ENCODE measurements at places on chromosomes 1 and 21.
A peak's percentile ranks its signal among the peaks of the same experiment; 100 is the strongest.

GRCh38 chr1:180343921-180344769 is 114.1 kb downstream of the LHX4 start:
- peak; percentile 99 for DNase-seq

GRCh38 chr1:228059634-228060457 is 22.7 kb upstream of the ARF1 start:
- peak; percentile 87 for DNase-seq

GRCh38 chr1:5009376-5010065 is 355.1 kb downstream of the AJAP1 start:
- no peak for DNase-seq

GRCh38 chr1:232853994-232854797 is 49.0 kb downstream of the MAP10 start:
- no peak for DNase-seq

DNA sequence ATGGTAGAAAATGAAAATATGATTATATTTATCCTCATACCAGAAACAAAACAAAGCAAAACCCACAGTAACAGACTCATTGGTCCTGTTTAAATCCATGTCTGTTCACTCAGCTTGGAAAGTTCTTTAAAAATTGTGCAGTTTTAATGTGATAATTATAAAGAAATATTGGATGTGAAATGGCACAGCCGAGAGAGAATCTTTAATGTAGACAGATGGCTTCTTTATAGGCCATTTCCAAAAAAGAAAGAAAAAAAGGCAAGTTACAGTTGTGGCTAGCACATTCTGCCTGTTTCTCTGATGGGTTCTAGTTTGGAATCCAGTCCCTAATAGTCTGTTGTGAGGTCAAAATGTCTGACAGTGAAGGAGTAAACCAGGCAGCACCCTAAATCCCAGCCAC is 62.0 kb downstream of the SH3BGR start:
- no peak for DNase-seq

DNA sequence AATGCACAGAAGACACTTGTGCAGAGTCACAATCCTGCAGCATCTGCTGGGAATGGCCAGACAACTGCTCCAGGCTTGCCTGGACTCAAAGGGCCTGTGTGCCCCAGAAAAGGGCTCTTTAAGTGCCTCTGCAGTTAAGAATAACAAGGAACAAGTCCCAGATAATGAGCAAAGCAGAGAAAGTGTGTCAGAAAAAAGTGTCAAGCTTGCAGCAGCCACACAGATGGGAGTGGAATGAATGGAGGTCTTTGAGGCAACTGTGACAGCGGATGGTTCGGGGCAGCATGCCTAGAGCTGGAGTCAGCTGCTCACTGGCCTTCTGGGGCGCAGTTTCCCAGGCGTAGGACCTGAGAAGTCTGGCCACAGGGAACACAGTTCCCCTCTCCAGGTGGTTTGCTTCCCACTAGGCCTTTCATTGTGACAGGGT is 5.1 kb downstream of the PARP1 start:
- no peak for DNase-seq

- DNase-seq = no peak
Observed at GRCh38 chr1:84995484-84996334, 1.2 kb downstream of the MCOLN2 start.

DNA sequence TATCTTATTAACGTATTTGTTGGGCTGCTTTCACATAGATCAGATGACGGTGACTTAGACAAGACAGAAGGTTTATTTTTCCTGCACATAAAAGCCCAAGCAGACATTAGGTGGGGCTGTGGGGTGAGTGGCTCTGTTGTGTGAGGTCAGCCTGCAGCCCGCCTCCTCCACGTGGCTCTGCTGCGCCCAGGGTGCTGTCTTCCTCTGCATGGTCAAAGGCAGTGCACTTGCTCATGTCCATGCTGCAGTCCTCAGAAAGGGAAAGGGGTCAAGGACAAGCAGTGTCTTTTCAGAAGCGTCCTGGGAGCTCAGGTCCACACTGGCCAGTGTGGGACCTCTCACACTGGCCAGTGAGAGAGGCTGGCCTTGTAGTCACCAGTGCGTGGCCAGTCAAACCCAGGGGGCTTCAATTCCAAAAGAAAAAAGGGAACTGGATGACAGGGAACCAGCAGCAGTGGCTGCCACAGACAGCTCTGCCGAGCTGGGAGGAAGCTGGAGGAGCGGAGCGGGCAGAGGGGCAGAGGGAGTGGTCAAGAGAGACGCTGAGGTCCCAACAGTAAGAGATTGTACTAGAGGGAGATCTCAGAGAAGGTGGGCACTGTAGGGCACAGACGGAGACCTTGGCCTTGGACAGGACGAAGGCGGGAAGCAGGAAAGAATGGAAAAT is 35.9 kb upstream of the SLC45A1 start:
- no peak for DNase-seq

DNA sequence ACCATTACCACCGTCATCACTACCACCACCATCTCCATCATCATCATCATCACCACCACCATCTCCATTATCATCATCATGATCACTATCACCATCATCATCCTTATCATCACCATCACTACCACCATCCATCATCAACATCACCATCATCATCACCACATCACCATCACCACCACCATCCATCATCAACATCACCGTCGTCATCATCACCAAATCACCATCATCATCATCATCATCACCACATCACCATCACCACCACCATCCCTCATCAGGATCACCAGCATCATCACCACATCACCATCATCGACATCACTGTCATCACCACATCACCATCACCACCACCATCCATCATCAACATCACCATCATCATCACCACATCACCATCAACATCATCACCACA is 203.0 kb upstream of the VAMP3 start:
- DNase-seq = no peak

DNA sequence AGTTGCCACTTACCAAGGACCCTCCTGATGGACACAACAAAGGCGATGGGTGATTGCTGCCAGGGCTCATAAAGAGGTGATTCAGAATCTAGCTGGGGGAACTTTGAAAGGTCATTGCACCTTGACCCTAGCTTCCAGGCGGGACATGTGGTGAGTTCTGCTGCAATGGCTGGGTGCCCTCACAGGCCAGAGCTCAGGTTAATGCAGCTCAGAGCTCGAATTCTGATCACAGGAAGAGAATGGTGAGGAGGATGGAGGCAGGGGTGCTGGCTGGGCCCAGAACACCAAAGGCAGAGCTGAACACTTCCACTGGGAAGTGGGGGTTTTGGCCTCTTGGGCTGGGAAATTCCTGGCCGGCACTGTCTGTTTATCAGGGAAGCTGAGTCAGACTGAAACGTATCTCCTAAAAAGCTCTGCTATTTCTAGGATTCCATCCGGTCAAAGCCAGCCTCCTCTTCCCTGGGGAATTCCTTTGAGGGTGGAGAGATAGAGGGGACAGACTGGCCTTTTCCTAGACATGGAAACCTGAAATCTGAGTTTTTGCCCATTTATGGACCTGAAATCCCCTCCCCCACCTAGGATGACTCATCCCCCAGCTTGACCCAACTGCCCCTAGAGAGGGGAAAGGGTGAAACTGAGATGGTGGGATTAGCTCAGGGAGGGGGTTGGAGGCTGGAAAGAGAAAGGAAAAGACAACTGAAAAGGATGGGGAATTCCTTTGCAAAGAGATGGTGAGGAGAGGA is 27.2 kb downstream of the NUAK2 start:
- DNase-seq = no peak

DNA sequence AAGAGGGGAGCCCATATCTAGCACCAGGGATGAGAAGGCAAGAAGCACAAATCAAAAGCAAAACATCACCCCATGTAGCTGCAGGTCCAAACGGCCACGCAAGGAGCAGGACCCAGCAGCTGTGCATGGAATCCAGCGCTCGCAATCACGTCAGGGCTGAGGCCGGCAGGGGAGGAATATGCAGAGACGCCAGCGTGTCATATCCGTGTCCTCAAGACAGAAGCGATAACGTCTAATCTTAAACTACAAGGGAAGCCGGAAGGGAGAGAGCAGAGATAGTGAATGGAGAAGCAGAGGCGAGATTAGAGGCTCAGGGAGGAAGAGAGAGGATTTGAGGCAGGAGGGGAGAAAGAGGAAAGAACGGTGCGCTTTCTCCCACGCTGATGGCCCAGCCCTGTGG is 39.1 kb downstream of the FBXO2 start:
- no peak for DNase-seq

- DNase-seq = no peak
Observed at GRCh38 chr1:208126108-208126507, 118.1 kb downstream of the PLXNA2 start.

DNA sequence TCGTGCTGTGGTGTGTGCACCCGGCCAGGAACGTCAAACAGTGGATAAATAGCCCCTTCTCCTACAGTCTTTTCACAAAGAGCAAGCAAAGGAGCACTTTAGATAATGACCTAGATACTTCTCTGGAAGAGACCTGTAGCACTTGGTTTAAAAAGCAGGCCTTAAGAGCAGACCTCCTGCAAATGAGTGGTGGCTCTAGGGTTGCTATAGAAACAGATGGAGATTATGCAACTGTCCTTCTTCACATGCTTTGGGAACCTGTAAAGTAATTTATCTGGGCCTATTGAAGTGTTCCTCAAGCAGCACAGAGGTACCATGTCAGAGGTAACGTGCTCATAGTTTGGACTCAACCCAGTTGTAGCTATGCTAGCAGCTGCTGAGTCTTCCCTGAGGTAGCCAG is 208.2 kb upstream of the KIAA0040 start:
- no peak for DNase-seq

DNA sequence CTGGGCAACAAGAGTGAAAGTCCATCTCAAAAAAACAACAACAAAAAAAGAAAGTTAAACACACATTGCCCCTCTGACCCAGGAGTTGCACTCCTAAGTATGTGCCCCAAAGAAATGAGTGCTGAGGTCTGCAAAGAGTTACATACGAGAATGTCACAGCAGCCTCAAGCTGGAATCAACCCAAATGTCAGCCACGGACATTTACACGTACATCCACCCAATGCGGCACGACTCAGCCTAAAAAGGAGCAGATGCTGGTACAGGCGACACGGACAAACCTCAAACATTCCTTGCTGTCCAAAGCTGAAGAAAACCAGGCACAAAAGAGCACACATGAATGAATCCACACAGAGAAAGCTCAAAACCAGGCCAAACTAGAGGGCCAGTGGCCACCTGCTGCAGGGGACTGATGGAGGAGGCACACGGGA is 46.8 kb upstream of the ECE1 start:
- no peak for DNase-seq

GRCh38 chr1:203555076-203555475 is 61.1 kb downstream of the OPTC start:
- no peak for DNase-seq

DNA sequence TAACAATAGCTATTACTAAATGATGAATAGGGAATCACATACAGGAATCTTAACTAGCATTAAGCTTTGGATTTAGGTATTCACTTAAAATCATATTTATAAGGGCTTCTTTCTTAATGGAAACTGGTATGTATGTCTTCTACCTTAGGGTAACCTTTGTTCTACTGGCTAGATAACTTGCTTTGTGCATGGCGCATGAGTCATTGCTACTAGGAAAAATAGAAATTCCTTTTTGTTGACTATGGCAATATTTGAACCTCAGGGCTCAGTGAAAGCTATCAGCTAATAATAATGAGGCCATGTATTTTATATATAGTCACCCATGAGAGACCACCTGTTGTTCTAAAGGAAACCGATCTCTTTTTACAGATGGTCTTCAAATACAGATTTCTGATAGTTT is 72.5 kb downstream of the RPS6KC1 start:
- no peak for DNase-seq

DNA sequence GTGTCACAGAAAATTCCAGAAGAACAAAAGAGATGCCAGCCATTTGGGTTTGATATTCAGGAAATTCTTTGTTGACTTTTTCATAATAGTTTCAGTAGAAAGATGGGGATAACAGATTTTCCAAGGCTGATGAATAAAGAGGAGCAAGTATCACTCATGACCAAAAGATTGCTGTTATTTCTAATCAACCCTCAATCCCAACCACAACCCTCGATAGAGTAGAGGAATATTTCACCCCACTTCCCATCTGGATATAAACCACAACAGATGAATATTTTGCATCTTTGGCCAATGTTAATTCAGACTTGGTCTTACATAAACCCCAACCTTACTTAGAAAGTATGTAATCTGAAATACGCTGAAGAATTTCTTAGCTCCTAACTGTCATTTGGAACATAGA is 232.4 kb downstream of the SEC16B start:
- DNase-seq = no peak

DNA sequence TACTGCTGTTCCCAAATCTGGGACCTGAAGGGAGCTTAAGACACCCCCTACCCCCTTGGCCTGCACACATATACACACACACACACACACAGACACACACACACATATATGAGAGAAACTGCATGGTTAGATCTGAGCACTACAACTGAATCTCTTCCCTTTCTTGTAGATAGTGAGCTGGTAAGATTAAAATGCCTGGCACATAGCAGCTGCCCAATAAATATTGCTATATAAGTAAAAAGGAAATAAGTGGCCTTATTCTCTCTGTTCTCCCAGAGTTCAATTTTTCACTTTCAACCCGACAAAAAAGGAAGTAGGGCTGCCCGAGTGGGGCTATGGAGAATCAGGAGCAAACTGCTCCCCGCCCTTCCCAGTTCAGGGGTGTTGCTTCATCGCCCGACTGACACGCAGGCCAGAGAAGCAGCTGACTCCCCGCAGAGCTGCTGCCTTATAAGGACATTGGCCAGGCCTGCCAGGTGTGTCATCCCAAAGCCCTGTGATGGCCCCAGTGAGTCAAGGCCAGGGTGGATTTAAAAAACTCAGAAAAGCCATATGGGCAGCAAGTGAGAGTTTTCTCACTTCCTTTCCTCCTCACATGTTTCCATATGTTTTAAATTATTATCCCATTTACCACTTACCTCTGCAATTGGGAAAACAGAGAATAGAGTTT is 106.5 kb upstream of the SLC44A3 start:
- DNase-seq = no peak

DNA sequence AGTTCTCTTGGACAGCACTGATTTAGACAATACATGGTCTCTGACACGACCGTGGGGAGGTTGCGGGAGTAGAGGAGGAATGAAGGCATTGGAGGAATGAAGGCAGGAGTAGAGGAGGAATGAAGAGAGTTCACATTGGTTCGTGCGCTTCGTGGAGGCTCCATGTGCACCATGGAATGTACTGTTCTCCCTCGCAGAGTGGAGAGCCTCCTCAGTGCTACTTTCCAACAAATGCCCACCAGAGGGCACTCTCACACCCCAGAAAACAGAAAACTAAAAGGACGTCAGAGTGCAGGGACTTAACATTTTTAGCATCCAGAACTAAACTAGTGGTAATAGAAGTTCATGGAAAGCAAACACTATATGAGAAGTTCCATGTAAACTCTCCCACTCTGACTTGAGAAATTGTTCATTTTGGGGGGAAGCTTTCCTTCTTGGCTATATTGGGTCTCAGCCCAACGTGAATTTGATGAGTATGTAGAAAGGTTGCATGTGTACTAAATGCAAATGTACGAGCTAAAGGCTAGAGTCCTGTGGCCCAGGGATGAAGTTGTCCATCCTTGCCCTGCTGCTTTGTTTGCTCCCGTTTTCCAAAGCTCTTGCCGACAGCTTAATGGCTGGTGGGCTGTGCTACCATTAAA is 211.6 kb downstream of the LMX1A start:
- DNase-seq = peak; percentile 61

- no peak for DNase-seq
Observed at GRCh38 chr21:34668803-34669148, at the start of gene CLIC6. Gene CLIC6 (plus strand): TSS chr21:34668994. CDS start chr21:34669389, 395 bp downstream.

- DNase-seq = peak; percentile 36
Observed at GRCh38 chr1:176448340-176448739, 14.6 kb upstream of the PAPPA2 start.
